T-cell (primary cell): ENCODE measurements at places on chromosomes 6 and 20. TPM values are rescaled to one million over a fixed set of nuclear protein-coding genes. Genes with fewer than 3 reads are reported as not detected.

TPD52L1 gene
- 0.89 TPM for total RNA-seq

SLC22A7 gene
- not detected for total RNA-seq

MRAP2 gene
- not detected for total RNA-seq

ZNF831 gene
- 35.5 TPM for total RNA-seq

HACE1 gene
- 12.5 TPM for total RNA-seq

TNXB gene
- 16.1 TPM for total RNA-seq

GPR6 gene
- not detected for total RNA-seq

GNMT gene
- 3.4 TPM for total RNA-seq

ZNF133 gene
- 14.6 TPM for total RNA-seq

ARMH2 gene
- 2.7 TPM for total RNA-seq

NEU1 gene
- total RNA-seq, result 24.9 TPM

AVP gene
- total RNA-seq, result not detected

AFG1L gene
- total RNA-seq, result 5.7 TPM
